ENCODE measurements at places on chromosomes 5 and 9.

DNA sequence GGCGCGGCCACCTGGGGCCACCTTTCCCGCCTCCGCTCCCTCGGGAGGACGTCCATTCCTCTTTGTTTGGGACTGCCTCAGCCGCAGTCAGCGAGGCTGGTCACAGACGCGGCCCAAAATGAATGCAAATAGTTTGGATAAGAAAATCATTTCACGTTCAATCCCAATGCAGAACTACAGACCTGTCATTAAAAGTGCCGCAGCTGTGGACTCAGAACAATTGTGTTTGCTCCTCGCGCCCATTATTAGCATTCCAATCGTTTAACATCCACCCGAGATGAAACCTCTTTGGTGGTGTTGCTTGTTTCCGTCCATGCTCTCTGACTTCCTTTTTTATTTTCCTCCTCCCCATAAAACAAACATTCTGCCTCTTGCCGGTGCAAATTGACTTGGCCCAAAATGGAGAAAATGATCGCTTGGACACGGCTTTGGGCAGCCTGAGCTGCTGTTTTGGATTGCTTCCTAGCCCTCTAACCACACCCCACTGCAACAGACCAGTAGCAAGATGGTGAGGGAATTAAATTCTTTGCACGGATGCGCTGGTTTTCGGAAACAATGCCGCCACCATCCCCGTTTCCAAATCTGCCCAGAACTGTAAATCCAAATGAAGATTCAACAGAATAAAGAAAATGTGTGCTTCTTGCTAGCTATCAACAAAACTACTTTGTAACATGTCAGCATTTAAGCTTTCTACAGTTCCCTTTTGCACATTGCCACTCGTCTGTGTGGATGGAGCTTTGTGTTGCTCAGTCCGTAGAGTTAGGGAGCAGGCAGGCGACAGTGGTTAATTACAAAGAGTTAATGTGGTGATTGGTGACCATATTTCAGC is 784 bp downstream of the NLN start:
- peak; percentile 77 for DNase-seq

DNA sequence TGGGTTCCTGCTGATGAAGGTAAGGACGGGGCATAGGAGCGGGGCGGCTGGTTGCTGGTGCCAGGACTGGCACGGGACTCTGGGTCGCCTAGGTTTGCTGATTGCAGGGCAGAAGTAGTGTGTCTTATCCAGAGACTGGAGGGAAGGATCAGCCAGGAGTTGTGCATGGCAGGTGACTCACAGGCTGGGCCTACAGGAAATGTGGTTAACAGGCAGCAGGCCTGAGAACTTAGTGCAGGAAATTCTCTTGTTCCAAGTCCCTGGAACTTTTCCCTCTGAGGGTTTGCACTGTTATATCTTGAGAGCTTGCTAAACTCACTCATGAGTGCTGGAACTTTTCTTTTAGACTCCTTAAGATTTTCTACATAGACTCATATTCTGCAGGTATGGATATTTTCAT is 95.1 kb downstream of the ANXA2R start:
- peak; percentile 92 for DNase-seq

GRCh38 chr9:115164511-115164974 is 46.6 kb upstream of the TNC start:
- DNase-seq: peak; percentile 57

DNA sequence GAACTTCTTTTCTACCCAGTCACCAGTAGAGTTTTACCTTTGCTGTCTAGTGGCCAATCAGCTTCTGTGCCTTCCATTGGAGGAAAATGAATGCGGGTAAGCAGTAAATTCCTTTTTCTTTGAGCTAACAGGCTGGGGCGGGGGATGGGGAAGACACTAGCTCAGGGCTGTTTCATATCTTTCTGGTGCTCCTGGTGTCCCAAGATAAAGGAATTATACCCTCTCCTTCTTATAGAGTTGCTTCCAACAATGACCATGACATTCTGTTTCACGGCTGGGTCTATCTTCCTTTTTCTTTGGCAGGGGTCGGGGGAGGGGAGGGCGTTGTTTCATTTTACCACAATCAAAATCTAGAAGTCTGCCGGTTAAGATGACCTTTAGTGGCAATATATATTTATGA is 51.2 kb upstream of the RPS23 start:
- DNase-seq: no peak

GRCh38 chr5:86371061-86371460 is 246.7 kb upstream of the COX7C start:
- no peak for DNase-seq
